ENCODE measurements at places on chromosomes 12 and 14.

GRCh38 chr12:97556302-97556779 is 93.7 kb downstream of the RMST start:
- peak; percentile 45 for DNase-seq

DNA sequence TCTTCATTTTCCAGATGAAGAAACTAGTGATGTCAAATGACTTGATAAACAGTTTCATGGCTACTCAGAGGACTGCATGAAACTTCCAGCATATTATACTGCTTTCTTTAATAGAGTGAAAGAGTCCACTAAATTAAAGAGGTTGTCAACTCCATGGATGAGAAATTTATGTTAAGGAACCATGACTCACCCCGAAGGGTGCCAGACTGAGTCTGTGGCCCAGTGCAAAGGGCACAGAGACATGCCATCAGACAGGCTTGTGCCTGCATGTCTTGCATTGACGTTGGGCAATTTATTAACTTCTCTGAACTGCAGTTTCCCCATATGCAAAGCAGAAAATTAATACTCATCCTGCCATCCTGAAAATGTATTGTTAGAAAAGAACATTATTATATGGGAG is 382.4 kb downstream of the APAF1 start:
- DNase-seq: no peak

DNA sequence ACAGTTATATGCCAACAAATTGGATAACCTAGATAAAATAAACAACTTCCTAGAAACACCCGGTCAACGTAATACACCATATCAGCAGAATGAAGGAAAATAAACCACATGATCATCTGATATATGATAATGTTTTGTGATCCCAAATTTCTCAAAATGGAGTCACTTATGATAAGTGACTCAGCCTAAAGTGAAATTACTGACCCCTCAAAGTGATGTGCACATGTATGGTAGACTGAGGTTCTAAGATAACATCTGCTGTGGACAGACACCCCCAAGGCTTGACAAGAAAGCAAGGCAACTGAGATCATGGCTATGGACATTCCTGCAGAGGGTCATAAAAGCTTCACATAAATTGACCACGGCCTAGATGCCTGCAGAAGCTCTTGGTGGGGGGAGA is 105.1 kb upstream of the DCN start:
- DNase-seq: no peak

DNA sequence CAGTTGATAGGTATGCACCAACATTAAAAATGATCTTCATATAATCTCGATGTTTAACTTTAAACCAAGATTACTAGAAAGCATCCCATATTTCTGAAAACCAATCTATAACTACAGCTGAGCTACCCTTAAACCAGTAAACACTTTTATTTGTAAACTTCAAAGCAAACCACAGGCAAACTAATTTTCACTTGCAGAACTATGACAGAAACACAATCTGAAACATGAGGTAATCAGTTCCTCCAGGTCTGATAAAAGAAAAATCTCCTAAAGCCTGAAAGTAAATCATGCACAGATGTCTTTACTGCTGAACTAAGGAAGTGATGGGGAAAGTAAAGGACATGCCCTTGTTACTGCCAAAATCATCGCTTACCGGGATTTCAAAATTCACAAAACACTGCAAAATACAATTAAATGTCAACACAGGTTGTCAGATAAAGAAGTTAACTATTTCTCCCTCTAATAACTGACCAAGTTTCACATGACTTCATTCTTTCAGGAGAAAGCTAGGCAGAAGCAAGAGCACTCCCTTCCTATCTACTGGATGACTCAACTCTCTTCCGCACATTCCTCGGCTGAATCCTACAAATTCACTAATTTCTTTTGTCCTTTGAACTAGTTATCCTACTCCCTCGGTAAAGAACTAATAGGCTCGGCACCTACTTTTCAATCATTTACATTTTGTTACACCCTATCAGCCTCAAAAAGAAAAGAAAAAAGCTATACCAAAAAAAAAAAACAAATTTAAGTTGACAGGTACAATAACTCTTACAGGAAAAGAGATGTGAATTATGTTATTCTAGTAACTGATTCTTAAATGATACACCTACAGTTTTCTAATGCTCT is 1.4 kb downstream of the EEA1 start:
- DNase-seq: peak; percentile 75

- DNase-seq: no peak
These were observed 67.2 kb upstream of the HMGA2 start for GRCh38 chr12:65756956-65757511.

DNA sequence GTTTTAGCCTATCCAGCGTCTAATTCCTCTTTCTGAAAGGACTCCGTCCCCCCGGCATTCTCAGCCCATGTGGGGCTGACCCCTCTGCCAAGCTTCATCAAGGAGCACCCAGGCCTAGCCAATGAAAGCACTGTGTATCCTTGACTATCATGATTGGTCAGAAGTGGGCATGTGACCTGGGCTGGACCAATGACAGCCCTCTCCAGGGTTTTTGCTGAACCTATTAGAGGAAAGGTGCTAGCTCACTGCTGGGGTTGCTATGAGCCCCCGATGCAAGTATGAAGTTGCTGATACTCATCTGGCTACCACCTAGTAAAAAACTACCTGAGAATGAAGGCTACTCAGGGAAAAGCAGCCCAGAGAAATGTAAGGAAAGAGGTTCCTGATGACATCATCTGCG is 68.1 kb downstream of the LRRC74A start:
- DNase-seq: no peak

GRCh38 chr12:67988601-67989021 is 636 bp upstream of the IFNG-AS1 start:
- no peak for DNase-seq

- DNase-seq: peak; percentile 65
These were observed 20.1 kb downstream of the SPRING1 start for GRCh38 chr12:116717466-116718437.

DNA sequence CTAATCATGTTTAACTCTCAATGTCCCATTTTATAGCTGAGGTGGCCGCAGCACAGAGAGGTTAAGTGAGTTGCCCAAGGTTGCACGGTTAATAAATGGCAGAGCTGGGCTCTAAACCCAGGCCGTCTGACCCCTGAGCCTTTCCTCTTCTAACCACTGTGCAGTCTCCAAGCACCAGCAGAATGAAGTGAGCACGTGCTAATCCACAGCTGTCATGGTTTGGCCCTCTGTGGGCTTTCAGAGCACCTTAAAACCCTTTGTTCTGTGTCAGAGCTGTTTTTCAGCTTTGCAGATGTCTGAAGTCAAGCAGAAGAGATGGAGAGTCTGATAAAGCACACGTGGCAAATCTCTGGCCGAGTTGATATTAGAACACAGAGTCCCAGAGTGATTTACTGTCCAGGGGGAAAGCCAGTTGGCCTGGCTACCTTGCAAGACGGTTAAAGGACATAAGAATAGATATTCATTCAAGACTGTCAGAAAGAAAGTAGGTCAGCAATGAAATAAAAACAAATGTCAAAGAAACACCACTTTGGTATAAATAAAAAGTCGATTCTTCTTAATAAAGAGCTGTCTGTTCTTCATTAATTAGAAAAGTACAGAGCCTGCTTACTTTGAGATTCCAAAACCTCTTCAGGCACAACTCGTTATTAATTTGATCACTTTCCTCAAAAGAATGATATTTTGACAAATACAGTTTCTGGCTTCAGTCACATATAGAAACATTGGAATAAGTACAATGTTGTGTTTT is 107.3 kb downstream of the CRADD start:
- DNase-seq: peak; percentile 96

GRCh38 chr14:64763801-64764621 is 59.8 kb downstream of the PLEKHG3 start:
- peak; percentile 46 for DNase-seq

- no peak for DNase-seq
These were observed 549 bp downstream of the GPHN start for GRCh38 chr14:66508547-66508845.

GRCh38 chr12:32605326-32606095 is 73.6 kb upstream of the DNM1L start:
- peak; percentile 3 for DNase-seq

GRCh38 chr14:32494609-32495434 is 165.7 kb downstream of the AKAP6 start:
- peak; percentile 51 for DNase-seq

DNA sequence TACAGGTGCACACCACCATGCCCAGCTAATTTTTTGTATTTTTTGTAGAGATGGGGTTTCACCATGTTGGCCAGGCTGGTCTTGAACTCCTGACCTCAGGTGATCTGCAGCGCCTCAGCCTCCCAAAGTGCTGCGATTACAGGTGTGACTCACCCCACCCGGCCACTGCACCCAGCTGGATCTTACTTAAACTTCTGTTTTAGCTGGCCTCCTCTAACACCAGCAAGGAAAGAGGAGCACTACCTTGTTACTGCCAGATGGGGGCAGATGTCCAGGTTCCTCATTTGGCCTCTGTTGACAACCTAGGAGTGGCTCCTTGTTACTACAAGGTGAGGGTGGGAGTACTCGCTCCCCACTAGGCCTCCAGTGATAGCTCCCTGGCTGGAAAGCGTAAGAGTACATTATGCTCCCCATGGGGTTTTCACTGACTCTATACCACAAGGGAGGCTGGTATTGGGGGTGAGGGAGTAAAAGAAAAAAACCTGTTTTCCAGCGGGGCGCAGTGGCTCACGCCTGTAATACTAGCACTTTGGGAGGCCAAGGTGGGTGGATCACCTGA is 13.2 kb upstream of the ARF6 start:
- DNase-seq: peak; percentile 73

Data from choroid plexus epithelial cell (primary cell).